ENCODE measurements at places on chromosomes 6 and 20. TPM values are rescaled to one million over a fixed set of nuclear protein-coding genes. Genes with fewer than 3 reads are reported as not detected.

CAPN11 gene
- total RNA-seq = not detected

CASP8AP2 gene
- 39.9 TPM for total RNA-seq

COX4I2 gene
- total RNA-seq = not detected

RAB22A gene
- total RNA-seq = 39.2 TPM

MOG gene
- total RNA-seq = 1.4 TPM

OSTM1 gene
- 59.1 TPM for total RNA-seq

NKAIN2 gene
- total RNA-seq = 33.0 TPM

LAMA5 gene
- 12.9 TPM for total RNA-seq

C6orf52 gene
- total RNA-seq = 0.92 TPM

TRDN gene
- 0.92 TPM for total RNA-seq

MAS1 gene
- total RNA-seq = under 0.01 TPM

TRERF1 gene
- total RNA-seq = 4.8 TPM

SEMG1 gene
- total RNA-seq = not detected

LY6G5C gene
- 2.5 TPM for total RNA-seq

GSTA2 gene
- total RNA-seq = not detected

FKBP1C gene
- 0.69 TPM for total RNA-seq

CLIC5 gene
- 6.9 TPM for total RNA-seq

CDH4 gene
- 21.9 TPM for total RNA-seq

PTGIS gene
- 11.1 TPM for total RNA-seq
